ENCODE measurements at places on chromosomes 2 and 18. TPM values are rescaled to one million over a fixed set of nuclear protein-coding genes. Genes with fewer than 3 reads are reported as not detected.
A peak's percentile ranks its signal among the peaks of the same experiment; 100 is the strongest.

ASNSD1 gene
- 81.4 TPM for total RNA-seq

RIT2 gene
- total RNA-seq = not detected

GRCh38 chr18:9950289-9951016 lies 36.6 kb downstream of the VAPA start:
- no peak for DNase-seq

- no peak for DNase-seq
Observed at GRCh38 chr2:38099099-38100028, 23.4 kb upstream of the CYP1B1 start.

ADRA2B gene
- total RNA-seq = 1.9 TPM

DNA sequence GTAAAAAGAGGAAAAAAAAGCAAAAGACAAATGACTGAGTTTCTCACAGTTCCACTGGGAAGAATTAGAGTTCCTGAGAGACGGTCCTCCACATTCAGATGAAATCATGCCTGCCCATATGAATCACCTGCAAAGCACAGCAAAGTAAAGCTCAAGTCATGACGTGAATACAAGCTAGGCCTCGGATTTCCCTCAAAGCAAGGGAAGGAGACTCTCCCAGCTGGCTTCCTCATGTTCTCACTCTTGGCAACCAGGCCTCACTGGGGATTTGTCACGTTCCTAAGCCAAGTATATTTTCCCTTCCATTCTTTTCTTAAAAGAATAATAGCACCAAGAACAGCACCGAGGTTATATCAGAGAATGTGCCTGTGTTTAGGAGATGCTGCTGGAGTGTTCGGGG lies 47.0 kb downstream of the CYP27C1 start:
- DNase-seq = peak; percentile 77

DSC3 gene
- total RNA-seq = 86.9 TPM

GRCh38 chr18:49920731-49921130 lies 107.4 kb upstream of the ACAA2 start:
- no peak for DNase-seq

Data from umbilical cord (tissue), 2 donors.